ENCODE measurements at places on chromosomes 6 and 20.
A peak's percentile ranks its signal among the peaks of the same experiment; 100 is the strongest.

DNA sequence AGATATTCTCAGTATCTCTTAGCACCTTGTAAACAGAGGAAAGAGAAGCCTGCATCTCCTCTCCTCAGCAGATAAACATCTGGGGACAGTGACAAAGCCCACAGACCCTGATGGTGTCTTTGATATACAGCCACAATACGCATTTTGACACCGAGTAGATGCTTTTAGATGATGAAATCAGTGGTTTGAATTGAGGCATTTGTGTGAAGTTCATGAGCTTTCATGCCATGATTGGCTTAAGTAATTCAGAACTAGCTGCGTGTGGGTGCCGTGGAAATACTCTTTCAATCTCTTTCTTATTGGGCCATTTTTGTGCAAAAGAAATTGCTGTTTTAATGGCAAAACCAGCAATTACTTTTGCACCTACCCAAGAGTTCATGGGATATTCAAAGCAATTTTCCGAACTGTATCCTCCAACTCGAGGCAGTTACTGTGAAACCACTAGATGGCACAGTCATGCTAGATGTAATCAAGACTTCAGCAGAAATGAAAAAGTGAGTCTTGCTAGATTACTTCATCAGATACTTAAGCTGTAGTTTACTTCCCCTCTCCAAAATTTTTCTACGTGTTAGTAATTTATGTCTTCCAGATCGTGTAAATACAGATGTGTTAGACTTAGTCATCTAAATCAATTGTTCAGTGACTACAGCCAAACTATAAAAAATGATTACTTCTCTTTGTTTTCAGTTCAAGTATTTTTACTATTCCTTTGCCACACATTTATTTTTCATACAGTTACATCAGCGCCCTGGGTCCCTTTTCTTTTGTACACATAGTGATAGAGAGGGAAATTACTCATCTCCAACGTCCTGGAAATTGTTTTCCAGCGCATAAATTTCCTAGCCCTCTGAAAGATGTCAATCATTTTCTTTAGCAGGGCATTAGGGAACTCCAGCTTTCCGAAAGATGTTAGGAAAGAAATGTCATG lies 49.4 kb downstream of the IYD start:
- peak; percentile 39 for DNase-seq

- DNase-seq, result no peak
These were observed 45.0 kb upstream of the FUCA2 start for GRCh38 chr6:143556529-143556928.

DNA sequence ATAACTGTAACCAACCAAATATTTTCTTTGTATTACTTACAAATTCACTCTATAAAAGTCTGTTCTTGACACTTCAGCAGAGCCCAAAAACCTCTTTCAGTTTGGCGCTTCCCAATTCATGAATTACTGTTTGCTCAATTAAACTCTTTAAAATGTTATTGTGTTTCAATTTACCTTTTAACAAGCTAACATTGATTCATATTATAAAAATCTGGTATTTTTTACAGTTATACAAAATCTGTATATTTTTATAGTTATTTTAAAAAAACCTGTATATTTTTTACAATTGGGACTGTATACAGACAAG lies 75.3 kb upstream of the E2F3 start:
- no peak for DNase-seq

DNA sequence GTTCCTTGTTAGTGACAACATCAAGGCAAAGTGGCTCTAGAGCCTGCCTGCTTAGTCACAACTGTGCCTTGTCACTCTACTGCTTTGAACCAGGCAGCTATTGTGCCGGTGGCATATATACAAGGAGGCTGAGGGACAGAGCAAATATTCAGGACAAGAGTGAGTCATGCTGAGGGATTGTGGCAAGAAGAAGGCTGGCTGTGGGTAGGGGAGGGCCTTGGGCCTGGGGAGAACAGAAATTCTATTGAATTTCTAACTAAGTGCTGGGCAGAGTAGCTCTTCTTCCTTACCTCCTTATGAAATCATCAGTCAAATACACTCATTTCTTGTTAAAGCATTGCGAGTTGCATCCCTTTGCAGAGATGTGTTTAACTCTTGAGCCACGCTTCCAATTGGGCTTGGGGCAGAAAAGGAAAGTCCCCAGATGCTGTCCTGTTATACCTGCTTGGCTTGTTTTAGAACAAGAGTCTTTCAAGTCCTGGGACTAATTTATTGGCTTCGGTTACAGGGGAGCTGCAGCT lies 59.7 kb downstream of the PFDN4 start:
- DNase-seq, result no peak

GRCh38 chr6:50030777-50031562 lies 9.2 kb upstream of the DEFB110 start:
- DNase-seq, result peak; percentile 45

GRCh38 chr6:142550310-142551063 lies 248.7 kb downstream of the ADGRG6 start:
- DNase-seq, result no peak

GRCh38 chr20:36002855-36003254 lies 34.5 kb downstream of the CNBD2 start:
- no peak for DNase-seq

GRCh38 chr20:10022625-10023024 lies 12.2 kb upstream of the ANKEF1 start:
- no peak for DNase-seq

DNA sequence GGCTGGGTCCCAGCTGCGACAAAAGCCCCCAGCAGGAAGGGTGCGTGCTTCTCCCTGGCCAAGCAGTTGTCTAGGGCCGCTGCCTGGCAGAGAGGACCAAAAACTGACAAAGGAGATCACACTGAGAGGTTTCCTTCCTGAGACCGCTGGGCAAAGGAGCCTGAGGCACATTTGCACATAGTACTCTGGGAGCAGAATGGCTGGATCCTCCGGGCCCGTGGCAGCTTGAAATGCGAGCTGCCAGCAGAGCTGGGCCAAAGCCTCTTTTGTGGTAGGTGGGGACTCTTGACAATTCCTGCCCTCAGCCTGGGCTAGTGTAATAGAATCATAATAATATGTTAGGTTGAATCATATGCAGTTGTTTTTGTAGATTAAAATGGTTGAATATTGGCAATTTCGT lies 33.1 kb upstream of the RNF8 start:
- DNase-seq, result peak; percentile 25

- no peak for DNase-seq
These were observed 95.2 kb downstream of the DOK5 start for GRCh38 chr20:54570561-54570960.

DNA sequence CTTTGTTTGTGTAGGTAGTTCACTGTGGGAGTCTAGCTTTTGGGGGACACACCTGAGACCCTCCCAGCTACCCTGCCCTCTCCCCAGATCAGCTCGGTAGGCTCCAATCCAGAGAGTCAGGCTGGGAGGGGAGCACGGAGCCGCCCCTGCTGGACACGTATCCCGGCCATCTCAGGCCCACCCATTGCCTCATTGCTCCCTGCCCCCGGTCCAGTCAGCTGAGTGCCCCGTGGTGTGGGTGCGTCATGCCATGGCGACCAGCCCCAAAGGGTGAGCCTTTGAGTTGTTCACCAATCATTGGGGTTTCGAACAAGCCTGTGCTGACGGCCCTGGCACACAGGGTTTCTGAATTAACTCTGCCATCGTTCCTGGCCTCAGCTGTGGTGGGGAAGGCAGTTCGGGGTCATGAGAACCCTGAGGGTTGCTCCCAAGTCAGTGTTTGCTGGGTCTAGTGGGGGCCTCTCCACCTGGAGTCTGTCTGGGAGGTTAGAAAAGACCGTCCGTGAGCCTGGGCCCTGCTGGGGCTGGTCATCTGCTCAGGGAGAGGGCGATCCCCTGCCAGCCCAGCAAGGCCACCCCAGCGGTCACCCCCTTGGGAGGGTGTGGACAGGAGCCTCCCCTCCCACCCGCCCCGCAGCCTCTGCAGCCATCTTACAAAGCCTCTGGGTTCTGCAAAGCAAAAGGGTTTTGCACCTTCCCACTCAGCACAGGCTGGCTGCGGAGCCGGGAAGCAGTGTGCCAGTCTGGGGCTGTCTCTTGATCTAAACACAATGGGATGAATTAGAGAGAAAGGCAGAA lies 34.5 kb downstream of the NTSR1 start:
- no peak for DNase-seq

GRCh38 chr6:147758303-147758702 lies 249.8 kb downstream of the SAMD5 start:
- DNase-seq, result no peak

DNA sequence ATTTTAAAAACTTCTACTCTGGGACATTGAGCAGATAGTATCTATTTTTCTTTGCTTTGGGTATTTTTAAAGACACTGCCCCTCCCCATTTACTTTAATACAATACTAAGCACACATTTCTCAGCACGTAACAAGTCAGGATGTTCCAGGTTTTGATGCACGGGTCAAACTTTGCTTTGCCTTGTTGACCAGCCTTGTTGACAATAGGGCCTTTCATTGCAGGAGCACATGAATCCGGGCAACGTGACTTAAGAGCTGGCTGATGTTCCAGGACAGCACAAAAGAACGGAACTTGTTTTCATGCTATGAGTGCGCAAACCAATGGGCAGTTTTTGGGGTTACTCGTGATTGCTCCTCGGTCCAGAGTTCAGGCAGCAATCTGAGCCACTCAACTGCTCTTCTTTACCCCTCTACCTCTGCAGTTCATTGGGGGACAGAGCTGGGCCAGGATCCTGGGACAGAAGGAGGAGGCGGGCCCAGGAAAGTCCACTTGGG lies 78.6 kb upstream of the SLC22A16 start:
- no peak for DNase-seq

GRCh38 chr6:110351986-110352385 lies 6.2 kb downstream of the METTL24 start:
- DNase-seq, result no peak

- no peak for DNase-seq
These were observed 37.5 kb downstream of the HNF4A start for GRCh38 chr20:44392776-44393607.

GRCh38 chr6:52552278-52552643 lies 24.6 kb downstream of the TRAM2 start:
- peak; percentile 14 for DNase-seq

GRCh38 chr20:23419995-23420901 lies 1.0 kb downstream of the NAPB start:
- peak; percentile 70 for DNase-seq

DNA sequence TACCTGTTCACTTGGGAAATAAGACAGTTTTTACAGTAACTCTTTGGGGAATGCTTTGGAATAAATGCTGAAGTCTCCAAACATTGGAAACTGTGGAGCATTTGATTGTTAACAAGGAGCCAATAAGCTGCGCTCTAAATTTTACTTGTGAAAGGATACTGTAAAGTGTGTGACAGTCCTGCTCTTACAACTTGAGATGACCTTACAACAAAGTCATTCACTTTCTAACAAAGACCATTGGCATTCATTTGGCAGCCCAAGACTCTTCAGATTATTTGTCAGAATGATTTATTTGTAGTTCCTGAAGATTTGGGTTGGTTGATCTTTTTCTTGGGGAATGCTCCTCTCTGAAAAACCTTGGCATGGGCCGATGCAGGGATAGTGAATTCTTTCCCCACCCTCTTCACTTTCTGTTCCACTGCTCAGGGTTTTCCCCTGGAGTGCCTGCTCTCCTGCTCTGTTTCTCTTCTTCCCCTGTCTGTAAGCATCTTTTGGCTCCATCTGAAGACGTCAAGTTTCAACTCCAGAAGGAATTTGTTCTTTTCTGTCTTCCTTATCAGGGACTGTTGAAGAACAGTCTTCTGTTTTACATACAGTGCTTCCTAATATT lies 116.4 kb downstream of the AKAP7 start:
- DNase-seq, result no peak

DNA sequence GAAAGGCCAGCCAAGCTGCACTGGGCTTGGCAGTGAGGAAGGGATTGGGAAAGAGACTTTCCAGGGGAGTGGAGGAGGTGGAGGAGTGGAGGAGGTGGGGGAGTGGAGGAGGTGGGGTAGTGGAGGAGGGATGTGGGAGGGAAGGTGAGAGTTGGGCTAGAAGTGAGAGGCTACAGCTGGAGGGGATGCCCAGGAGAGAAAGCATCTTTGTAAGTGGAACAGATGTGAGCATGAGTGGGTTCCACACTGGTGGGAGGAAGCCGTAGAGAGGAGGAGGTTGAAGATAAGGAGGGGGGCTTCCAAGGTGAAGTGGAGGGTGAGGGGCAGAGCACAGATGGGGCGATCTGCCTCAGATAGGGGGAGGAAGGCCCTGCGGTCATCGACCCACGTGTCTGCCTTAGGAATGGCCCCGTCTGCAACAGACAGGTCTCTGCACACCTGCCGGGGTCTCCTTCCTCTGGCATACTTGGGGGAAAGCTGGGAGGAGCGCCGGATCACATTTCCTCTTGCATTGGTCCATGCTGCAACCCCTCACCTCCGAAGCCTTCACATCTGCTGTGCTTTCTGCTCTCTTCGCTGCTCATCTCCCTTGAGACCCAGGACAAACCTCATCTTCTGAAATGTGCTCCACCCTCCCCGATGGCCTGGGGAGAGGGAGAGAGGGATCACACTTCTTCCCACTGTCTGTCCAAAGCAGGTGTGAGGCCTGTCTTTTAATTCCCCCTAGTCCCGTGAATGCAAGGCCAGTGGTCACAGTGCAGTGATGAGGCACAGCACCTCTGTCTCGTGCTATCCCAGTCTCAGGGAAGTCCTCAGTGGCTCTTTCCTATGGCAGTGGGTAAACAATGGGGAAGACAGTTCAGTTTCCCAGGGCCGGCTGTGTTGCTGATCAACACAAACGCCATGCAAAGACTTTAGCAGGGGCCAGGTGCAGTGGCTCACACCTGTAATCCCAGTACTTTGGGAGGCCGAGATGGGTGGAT lies 48.6 kb upstream of the SNX9 start:
- DNase-seq, result no peak

GRCh38 chr6:146909376-146909775 lies 294.8 kb upstream of the STXBP5 start:
- no peak for DNase-seq

- no peak for DNase-seq
These were observed 573.1 kb downstream of the HACE1 start for GRCh38 chr6:104286641-104287040.

DNA sequence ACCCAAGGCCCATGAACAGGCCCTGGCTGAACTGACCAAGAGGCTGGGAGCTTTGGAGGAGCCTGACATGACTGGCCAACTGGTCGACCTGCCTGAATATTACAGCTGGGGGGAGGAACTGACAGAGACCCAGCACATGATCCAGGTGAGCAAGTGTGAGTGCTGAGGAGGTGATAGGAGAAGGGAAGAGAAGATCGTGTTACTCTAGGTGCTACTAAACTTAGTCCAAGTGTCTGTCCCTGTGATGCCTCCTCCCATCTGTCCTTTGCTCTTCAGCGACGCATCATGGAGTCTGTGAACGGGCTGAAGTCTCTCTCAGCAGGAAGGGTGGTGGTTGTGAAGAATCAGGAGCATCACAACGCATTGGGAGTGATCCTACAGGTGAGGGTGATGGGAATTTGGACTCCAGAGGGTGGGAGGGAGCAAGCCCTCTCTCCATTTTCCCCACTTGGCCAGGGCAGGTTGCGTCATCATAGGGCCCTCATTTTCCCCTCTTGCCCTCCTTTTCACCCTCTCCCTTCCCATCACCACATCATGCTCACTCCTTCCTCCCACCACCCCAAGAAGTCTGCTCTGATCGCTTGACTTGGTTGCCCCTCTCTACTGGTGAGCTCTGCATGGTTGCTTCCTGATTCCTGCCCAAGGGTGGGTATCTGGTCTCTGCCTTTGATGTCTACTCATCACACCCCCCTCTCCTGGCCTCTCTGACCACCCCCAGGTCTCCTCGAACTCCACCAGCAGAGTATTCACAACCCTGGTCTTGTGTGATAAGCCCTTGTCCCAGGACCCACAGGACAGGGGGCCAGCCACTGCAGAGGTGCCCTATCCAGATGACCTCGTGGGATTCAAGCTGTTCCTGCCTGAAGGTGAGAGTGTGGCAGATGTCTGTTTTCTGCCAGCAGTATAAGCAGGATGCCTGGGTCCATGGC lies 4.7 kb downstream of the DXO start:
- DNase-seq, result no peak
